Suprapubic skin (tissue), 4 donors: ENCODE measurements at places on chromosomes 6 and 20. TPM values are rescaled to one million over a fixed set of nuclear protein-coding genes. Genes with fewer than 3 reads are reported as not detected.

DNA sequence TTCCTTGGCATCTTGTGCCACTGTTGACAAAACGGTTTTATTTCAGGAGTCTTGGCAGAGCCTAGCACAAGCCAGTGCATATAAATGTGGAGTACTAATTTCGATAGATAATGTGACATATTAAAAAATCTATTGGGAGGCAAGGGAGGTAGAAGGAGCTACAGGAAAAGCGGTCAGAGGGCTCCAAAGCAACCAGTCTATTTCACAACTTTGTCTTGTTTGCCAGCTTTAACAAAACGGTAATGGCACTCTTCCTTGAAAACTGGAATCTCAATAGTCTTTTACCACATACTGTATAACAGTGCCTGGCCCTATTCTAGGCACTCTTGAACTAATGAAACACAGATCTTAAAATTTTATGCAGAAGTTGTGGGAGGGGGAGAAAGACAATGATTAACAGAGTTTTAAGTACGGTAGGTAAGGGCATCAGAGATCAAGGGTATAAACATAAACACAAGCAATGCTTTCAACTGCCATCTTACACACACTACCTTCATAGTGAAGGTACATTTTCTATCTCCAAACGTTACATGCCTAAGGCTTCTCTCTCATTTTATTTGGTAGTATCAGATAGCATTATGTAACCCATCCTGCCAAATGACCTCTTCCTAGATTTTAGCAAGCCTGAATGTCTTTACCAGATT is 33.5 kb upstream of the SYNCRIP start:
- no peak for DNase-seq
- H3K27ac ChIP-seq: no peak overlapping the region
- H3K4me3 ChIP-seq: peak overlapping the region; percentile 99
- H3K27me3 ChIP-seq: no peaks in the 10 kb centered on the region
- H3K36me3 ChIP-seq: no peaks in the 10 kb centered on the region
- H3K4me1 ChIP-seq: peaks cover 47% of the 10 kb centered on the region

Gene ELOVL2
- not detected for total RNA-seq

- H3K27ac ChIP-seq: no peak overlapping the region
- peaks cover 40% of the 10 kb centered on the region for H3K36me3 ChIP-seq
- no peaks in the 10 kb centered on the region for H3K27me3 ChIP-seq
These were observed 10.7 kb downstream of the FAM8A1 start for GRCh38 chr6:17610835-17611234.

DNA sequence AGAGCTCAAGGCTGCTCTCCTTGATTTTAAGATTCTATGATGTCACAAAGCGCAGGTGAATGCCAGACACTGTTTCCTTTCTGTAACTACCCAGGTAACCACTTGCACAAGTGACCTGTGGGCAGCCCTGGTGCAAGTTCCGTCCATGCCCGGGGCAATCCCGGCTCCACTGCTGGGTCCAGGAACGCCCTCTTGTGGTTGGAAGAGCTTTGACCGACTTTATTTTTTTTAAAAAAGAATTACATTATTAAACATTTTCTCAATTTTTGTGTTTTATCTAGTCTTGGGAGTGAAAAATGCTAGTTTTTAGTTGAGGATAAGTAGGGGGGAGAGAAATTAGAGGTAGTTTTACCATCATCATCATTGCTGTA is 695.2 kb downstream of the QKI start:
- peak overlapping the region; percentile 75 for H3K27ac ChIP-seq
- no peak for DNase-seq
- H3K27me3 ChIP-seq: no peaks in the 10 kb centered on the region
- H3K36me3 ChIP-seq: no peaks in the 10 kb centered on the region
- peaks cover 22% of the 10 kb centered on the region for H3K4me1 ChIP-seq
- H3K4me3 ChIP-seq: peak overlapping the region; percentile 35

GRCh38 chr6:27251112-27251605 is 3.7 kb downstream of the PRSS16 start:
- peak overlapping the region; percentile 43 for H3K27ac ChIP-seq
- H3K4me1 ChIP-seq: peaks cover 18% of the 10 kb centered on the region
- H3K27me3 ChIP-seq: peaks cover 68% of the 10 kb centered on the region
- peak; percentile 87 for DNase-seq
- peak overlapping the region; percentile 62 for H3K4me3 ChIP-seq

- no peaks in the 10 kb centered on the region for H3K27me3 ChIP-seq
- no peaks in the 10 kb centered on the region for H3K36me3 ChIP-seq
- DNase-seq: no peak
- no peaks in the 10 kb centered on the region for H3K4me1 ChIP-seq
- no peak overlapping the region for H3K4me3 ChIP-seq
- no peak overlapping the region for H3K27ac ChIP-seq
These were observed 67.9 kb downstream of the GCLC start for GRCh38 chr6:53476964-53477363.

Gene ARFGEF3
- 12.1 TPM for total RNA-seq

GRCh38 chr20:32547753-32548034 is 37.4 kb downstream of the NOL4L start:
- peaks cover 3% of the 10 kb centered on the region for H3K27me3 ChIP-seq
- H3K4me3 ChIP-seq: no peak overlapping the region
- no peaks in the 10 kb centered on the region for H3K36me3 ChIP-seq
- no peak overlapping the region for H3K27ac ChIP-seq

GRCh38 chr6:140346428-140346827 is 972.0 kb upstream of the CITED2 start:
- H3K36me3 ChIP-seq: no peaks in the 10 kb centered on the region
- H3K4me3 ChIP-seq: no peak overlapping the region
- H3K27ac ChIP-seq: no peak overlapping the region
- DNase-seq: no peak
- no peaks in the 10 kb centered on the region for H3K27me3 ChIP-seq

Gene PSORS1C2
- 28.5 TPM for total RNA-seq

GRCh38 chr6:163461696-163462095 is 47.2 kb downstream of the QKI start:
- H3K27me3 ChIP-seq: no peaks in the 10 kb centered on the region
- no peak for DNase-seq
- H3K4me1 ChIP-seq: peaks cover 22% of the 10 kb centered on the region
- no peak overlapping the region for H3K27ac ChIP-seq

Gene DDO
- 0.81 TPM for total RNA-seq

- no peak overlapping the region for H3K27ac ChIP-seq
- H3K4me1 ChIP-seq: peaks cover 7% of the 10 kb centered on the region
- no peaks in the 10 kb centered on the region for H3K36me3 ChIP-seq
- H3K27me3 ChIP-seq: peaks cover 27% of the 10 kb centered on the region
These were observed 259.9 kb downstream of the BMP7 start for GRCh38 chr20:57006411-57007170.

DNA sequence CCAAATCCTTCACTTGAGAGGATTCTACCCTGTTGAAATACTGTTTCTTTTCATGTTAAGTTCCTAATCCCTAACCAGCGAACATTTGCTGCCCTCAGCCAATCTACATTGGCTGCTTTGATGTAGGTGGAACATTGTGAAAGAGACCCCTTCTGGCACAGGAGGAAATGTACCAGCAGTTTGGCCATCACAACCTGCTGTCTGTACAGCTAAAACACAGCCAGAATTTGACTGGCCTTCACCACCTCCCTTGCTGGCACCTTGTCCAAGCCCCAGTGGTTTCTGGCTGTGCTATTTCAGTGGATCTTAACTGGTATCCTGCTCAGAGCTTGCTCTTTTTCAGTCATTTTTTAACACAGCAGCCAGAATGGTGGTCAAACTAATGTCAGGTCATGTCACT is 202.1 kb upstream of the EPHA7 start:
- H3K4me1 ChIP-seq: no peaks in the 10 kb centered on the region
- no peaks in the 10 kb centered on the region for H3K36me3 ChIP-seq
- no peaks in the 10 kb centered on the region for H3K27me3 ChIP-seq
- H3K27ac ChIP-seq: no peak overlapping the region
- DNase-seq: no peak
